Kidney tubule cell (primary cell): ENCODE measurements at places on chromosomes 6 and 20.

- no peak for DNase-seq
Observed at GRCh38 chr20:39269493-39270217, 307.5 kb downstream of the DHX35 start.

DNA sequence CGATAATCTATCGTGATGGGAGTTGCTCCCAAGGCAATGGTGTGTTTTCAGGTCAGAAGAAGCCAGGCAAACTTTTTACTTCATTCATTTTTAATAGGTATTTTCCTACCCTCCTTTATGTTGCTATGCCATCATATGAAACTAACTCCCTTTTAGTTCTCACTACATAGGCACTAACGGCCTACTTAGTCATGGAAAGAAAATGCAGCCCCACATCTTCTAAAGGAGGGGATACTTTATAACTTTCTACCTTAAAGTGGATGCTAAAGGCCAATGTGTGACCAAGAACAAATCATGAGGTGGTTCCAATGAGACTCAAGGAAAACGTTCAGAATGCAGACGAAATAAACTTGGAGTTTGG lies 193.8 kb downstream of the FOXA2 start:
- no peak for DNase-seq

DNA sequence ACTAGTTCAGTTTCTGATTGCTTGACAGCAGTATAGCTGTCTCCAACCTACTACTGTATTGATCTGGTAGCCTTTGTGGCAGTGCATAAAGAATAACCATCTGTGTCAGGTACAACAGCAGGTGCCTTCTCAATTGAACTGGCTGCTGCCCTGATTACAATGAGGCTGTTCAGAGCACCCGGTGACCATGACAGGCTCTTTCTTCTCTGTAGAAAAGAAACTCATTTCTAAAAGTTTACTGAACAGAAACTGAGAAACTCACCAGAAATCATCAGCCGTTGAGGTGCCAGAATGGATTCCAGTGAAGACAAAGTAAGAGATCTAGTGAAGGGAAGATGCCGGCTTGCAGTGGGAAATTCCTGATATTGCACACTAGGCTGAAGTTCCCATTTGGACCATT lies 954.4 kb downstream of the PHF3 start:
- no peak for DNase-seq

DNA sequence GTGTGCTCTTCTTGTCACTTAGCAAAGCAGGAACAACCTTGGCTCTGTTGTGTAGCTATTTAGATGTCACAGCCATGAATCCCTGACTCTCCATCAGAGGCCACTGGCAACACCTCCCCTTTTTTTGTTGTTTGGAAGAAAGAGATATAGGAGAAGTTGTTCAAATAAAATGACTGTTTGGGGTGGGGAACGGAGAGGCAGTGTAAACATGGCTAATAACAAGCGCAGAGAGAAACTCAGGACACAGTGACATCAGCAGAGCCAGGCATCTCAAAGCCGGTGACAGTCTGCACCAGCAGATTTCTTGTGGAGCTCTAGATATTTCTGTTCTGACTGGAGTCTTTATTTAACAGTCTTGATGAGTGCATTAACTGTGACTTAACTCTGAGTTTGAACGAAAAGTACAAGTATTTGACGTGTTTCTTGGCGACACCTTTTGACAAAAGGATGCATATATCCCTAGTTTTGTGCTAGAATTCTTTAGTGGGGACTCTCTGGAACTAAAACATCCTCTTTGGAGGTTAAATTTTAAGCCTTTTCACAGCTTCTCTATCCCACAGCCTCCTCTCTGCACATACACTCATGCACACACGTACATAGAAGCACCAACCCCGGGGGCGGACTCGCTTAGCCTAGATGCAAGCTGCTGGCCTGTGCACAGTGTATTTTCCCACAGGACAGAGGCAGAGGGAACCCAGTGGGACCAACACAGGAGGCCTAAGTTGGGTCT lies 53.8 kb downstream of the ADAT2 start:
- no peak for DNase-seq

GRCh38 chr6:109411034-109411433 lies 28.8 kb upstream of the CD164 start:
- DNase-seq, result no peak

- DNase-seq, result no peak
Observed at GRCh38 chr6:161590961-161591627, 317.2 kb upstream of the AGPAT4 start.

- no peak for DNase-seq
Observed at GRCh38 chr6:155301867-155302266, 12.4 kb downstream of the TFB1M start.

DNA sequence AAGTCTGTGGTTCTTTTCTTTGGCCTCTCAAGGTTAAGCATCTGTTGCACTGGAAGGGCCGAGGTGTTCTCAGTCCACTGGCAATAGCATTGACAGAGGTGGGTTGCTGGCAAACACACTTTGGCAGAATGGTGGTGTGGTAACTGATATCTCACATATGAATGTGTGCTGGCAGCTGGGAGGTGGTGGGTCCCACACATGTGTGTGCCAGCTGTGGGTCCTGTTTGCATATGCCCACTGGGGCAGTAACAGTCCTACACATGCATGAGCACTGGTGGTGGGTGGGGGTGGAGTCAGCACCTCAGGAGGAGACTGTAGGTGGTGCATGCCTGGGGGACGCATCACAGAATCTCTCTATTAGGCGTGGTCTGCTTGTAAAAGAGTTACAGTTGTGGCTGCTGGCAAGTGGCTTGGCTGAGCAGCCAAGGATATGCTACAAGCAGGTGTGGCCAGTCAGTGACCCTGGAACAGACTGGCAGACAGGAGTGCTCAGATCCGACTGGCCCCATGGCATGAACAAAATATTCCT lies 934.3 kb downstream of the GRIK2 start:
- peak; percentile 1 for DNase-seq

- DNase-seq, result no peak
Observed at GRCh38 chr6:132929141-132929540, 114.8 kb downstream of the RPS12 start.

DNA sequence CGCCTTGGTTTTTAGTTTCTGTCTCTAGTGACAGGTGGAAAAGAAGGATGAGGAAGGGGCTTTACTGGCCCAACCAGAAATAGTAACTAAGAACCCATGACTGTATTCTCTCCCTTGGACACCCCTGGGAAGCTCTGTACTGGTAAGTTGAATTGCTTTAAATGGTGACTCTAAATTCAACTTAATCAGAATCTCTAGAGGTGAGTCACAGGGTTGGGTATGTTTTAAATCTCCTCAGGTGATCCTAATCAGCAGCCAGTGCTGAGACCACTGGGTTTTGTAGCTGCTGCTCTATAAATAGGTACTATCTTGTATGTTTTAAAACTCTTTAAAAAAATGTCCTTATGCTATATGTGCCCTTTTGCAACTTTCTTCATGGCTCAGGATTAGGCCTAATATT lies 314.0 kb upstream of the ECI2 start:
- no peak for DNase-seq

DNA sequence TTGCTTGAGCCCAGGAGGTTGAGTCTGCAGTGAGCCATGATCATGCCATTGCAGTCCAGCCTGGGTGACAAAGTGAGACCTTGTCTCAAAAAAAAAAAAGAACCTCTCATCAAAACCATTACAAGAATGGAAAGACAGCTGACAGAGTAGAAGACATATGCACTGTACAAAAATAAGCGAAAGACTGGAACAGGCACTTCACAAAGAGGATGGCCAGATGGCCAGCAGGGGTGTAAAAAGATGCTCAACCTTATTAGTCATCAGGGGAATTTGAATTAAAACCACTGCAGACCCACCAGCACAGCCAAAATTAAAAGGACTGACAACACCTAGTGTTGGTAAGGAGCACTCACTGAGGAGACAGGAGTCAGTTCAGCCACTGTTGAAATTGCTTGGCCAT lies 13.5 kb upstream of the TAF4 start:
- no peak for DNase-seq

GRCh38 chr6:152981219-152981618 lies 1.6 kb downstream of the FBXO5 start:
- no peak for DNase-seq

DNA sequence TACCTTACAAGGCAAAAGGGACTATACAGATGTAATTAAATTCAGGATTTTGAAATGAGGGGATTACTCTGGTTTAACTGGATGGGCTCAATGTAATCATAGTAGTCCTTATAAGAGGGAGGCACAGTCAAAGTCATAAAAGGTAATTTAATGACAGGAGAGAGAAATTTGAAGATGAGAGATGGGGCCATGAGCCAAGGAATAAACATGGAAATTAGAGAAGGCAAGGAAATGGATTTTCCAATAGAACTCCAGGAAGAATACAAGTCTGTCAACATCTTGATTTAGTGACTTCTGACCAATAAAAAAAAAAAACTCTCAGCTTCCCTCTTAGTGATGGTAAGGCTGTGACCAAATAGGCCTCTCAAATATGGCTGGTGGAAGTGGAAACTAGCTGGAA lies 101.9 kb upstream of the BEND3 start:
- no peak for DNase-seq

DNA sequence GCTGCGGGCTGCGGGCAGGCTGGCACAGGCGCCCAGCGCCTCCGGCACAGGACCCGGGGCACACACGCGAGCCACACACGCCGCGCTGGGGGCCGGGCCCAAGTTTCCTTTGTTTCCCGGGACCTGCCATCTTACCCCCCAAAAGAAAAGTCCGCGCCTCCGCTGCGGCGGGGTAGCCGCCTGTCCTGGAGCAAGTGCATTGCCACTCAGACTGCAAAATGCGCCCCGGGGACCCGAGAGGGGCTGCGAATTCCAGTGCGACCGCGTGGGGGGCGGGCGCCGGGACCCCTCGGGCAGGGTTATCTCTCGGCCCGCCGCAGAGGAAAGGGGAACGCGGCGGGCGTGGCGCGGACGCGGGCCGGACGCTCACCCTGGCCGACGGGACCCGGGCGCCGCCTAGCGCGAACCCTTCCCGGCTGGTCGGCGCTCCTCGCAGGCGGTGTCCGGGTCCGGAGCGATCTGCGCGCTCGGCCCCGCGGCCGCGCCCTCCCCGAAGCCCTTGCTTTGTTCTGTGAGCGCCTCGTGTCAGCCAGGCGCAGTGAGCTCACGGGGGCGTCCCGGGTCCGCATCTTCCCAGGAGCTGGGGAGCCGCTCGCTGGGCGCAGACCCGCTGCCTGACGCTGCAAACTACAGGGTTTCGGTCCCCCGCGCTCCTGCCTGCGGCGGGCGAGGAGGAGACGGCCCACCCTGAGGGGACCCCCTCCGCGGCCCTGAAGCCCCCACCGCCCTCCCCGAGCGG lies 639 bp upstream of the CD24 start:
- peak; percentile 80 for DNase-seq

GRCh38 chr20:49482621-49483017 lies at the start of gene KCNB1:
Gene KCNB1, minus strand, starts transcription at chr20:49482668. Its CDS starts 188 bp downstream, at chr20:49482480.
- DNase-seq, result peak; percentile 5

DNA sequence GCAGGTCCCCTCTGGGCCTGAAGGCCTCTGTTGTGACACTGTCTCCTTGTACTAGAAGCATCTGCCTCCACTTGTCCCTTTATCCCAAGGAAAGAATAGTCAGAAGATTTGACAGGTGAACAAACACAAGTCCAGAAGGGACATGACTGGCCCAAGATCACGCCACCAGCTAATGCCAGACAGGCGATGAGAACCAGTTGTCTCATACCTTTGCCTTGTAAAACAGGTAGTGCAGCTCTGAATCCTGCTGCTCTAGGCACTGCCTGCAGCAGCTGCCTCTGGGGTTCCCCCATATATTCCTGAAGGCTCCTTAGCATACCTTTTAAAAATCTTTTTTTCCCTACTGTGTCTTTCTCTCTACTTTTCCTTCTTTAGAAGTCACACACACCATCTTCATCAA lies 25.0 kb downstream of the SCAND1 start:
- DNase-seq, result no peak

- DNase-seq, result no peak
Observed at GRCh38 chr20:46483879-46484278, 29.5 kb downstream of the ZNF334 start.

GRCh38 chr20:48919882-48920526 lies 1.5 kb upstream of the ARFGEF2 start:
- no peak for DNase-seq

GRCh38 chr20:61129311-61129710 lies 122.8 kb upstream of the CDH4 start:
- no peak for DNase-seq

DNA sequence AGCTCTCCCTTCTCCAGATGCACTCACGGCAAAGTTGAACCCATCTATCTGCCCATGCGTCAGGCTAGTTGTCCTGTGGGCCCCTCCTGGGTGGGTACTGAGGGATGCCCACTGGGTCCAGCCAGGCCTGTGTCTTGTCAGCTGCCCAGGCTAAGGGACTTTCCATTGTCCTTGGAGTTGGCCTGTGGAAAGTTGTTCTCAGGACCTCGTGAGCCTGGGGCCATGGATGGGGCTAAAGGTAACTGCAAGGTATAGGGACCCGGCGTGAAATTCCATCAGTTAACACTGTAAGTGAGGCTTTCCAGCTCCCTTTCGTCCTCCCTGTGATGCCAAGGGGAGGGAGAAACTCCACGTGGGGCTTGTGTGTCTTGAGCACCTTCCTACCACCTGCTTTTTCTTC lies 126.5 kb downstream of the CEBPB start:
- DNase-seq, result no peak

- DNase-seq, result peak; percentile 75
Observed at GRCh38 chr6:55758156-55758937, 117.0 kb downstream of the BMP5 start.

DNA sequence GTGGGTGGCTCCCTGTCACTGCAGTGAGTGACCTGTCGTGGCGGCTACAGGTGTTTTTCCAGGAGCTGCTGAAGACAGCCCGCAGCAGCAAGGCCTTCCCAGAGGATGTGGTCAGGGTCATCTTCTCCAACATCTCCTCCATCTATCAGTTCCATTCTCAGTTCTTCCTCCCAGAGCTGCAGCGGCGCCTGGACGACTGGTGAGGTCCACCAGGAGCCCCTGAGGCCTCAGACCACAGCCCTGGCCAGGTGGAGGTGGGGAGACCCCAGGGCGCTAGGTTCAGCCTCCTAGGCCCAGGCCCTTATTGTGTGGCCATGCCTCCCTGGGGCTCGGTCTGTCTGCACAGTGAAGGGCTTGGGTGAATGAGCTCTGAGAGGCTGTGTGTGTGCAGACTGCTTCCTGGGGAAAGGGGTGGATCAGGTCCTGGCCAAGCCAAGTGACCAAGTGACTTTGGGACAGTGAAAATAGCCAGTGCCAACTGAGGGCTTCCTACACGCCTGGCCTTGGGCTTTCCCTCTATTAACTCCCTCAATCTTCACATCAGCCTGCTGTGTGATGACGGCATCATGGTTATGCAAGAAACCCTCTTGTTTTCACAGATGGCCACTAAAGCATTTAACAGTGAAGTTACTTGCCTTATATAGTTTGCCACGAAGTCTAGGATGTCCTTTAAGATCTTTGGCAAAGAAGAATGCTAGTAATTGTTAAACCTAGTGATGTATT lies 6.4 kb downstream of the FGD2 start:
- DNase-seq, result no peak
